Effector CD4-positive, alpha-beta T cell (primary cell): ENCODE measurements at places on chromosomes 12 and 14.
A peak's percentile ranks its signal among the peaks of the same experiment; 100 is the strongest.

DNA sequence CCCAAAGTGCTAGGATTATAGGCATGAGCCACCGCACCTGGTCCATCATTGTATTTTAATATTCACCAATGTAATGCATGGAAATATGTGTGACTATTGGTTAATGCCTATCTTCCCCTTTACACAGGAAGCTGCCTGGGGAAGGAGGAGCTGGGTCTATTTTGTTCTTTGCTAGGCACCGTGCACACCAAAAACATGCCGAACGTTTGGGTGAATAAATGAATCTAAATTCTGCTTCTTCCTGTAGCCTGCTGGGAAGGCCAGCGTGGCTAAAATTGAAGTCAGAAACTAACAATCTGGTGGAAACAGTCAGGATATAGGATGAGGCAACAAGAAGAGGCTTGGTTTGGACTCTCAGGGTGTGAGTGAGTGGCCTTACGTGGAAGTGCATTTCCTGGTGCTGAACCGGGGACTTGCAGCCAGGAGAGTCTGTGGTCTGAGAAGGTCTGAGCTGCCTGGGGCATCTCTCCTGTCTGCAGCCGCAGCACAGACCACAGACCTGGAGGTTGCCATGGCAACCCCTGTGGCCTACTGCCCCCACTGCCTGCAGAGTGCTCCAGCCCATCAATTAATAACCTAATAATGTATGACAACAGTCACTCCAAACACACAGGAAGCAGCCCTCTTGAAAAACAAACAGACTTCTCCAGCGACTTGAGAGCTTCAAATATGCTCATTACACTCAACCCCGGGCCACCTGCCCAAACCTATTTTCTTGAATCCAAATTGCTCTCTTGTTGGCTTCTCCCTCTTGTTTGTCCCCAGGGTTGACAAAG, 5.5 kb upstream of the GPR68 start:
- peak; percentile 47 for DNase-seq

- DNase-seq = no peak
These were observed 53.4 kb upstream of the PTHLH start for GRCh38 chr12:28025821-28026505.

- no peak for DNase-seq
These were observed 87.6 kb downstream of the SEC23A start for GRCh38 chr14:39015360-39015961.

DNA sequence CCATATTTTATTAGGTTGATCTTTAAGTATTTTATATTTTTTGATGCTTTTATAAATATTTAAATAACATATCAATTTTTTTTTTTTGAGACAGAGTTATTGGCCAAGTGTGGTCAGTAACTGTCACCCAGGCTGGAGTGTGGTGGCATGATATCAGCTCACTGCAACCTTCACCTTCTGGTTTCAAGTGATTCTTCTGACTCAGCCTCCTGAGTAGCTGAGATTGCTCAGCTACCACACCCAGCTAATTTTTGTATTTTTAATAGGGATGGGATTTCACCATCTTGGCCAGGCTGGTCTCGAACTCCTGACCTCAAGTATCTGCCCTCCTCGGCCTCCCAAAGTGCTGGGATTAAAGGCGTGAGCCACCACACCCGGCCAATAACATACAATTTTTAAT, 71.1 kb downstream of the FUT8 start:
- DNase-seq = no peak

DNA sequence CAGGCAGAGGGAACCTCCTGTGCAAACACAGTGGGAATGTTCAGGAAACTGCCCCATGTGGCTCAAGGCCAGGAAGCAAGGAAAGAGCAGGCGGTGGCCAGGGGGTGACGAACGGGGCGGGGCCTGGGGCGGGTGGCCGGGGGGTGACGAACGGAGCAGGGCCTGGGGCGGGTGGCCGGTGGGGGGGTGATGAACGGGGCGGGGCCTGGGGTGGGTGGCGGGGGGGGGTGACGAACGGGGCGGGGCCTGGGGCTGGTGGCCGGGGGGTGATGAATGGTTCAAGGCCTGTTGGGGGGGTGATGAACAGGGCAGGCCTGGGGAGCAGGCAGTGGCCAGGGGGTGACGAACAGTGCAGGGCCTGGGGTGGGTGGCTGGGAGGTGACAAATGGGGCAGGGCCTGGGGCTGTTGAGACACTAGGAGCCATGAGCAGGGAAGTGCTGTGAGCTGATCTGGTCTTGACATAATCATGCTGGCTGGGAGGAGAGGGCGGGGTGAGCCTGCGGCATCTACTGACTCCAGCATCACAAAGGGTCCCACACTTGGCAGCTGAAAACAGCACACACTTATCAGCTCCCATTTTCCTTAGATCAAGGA, 62.7 kb upstream of the FBRSL1 start:
- DNase-seq = no peak

- no peak for DNase-seq
These were observed 524.5 kb downstream of the GALC start for GRCh38 chr14:87468531-87468930.

DNA sequence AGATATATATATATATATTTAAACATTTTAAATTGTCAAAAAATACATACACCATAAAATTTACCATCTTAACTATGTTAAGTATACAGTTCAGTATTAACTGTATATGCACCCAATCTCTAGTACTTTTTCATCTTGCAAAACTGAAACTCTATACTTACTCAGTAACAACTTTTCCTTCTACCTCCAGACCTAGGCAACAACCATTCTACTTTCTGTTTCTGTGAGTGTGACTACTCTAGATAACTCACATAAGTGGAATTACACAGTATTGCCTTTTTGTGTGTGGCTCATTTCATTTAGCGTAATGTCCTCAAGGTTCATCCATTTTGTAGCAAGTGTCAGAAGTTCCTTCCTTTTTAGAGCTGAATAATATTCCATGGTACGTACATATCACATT, 8.2 kb downstream of the FAM234B start:
- DNase-seq = no peak

DNA sequence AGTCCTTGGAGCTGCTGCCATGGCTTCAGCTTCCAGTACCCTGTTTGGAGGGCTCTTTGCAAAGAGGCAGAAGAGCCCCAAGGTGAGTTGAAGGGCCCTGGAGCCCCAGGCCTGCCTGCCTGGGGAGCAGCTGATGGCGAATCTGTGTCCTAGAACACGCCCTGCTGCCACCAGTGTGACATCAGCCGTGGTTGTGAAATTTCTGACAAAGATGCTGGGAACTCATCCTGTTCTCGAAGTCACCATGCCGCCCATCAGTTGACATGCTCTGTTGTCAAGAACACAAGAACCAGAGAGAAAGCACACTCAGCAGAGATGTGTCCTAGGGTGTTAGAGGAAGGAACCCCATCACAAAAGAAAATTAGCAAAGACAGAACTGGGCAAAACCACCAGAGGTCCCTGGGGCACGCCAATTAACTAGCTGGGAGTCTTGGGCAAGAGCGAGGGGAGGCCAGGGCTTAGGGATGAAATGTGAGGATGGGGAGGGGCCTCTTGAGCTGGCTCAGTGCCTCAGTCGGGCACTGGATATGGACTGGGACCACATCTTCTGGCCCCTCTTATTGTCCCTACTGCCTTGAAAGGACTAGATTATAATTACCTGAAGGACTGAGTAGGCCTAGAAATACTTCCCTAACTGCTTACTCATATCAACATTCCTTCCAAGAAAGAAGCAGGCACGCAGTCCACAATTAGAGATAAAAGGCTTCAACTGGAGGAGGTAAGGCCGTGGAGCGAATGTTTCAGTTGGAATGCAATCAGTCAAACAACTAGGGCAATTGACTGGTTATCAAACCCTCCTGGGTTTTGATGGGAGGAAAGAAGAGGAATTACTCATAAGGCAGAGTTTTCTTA, 163.1 kb downstream of the CACNA1C start:
- no peak for DNase-seq

DNA sequence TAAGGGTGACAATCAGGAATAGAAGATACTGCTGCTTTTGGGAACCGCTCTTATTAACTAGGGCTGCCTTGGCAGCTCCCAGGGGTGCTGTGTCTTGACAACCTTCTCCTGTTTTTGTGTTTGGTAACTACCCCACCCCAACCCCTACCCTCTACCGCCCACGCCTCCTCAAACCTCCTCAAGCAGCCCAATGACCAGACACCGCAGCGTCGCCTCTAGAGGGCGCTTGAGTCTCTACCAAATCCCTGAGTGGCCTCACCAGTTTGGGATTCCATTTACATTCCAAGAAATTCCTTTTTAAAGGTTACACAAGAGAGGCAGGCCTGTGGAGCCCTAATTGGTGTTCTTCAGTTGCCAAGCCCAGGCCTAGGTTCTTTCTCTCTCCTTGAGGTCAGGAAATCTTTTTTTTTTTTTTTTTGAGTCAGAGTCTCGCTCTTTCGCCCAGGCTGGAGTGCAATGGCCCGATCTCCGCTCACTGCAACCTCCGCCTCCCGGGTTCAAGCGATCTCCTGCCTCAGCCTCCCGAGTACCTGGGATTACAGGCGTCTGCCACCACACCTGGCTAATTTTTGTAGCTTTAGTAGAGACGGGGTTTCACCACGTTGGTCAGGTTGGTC, 72.4 kb upstream of the USP44 start:
- DNase-seq = no peak

DNA sequence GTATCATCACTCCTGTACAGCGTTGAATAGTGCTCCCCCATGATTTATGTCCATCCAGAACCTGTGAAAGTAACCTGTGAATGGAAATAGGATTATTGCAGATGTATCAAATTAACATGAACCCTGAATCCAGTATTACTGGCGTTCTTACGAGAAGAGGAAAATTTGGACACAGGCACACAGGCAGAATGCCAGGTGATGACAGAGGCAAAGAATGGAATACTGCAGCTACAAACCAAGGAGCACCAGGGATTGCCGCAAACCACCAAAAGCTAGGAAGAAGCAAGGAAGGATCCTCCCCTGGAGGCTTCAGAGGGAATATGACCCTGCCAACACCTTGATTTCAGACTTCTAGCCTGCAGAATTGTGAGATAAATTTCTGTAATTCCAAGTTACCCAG, 113.5 kb upstream of the EGLN3 start:
- no peak for DNase-seq

GRCh38 chr12:61414470-61414869, 845.7 kb upstream of the USP15 start:
- DNase-seq = no peak

DNA sequence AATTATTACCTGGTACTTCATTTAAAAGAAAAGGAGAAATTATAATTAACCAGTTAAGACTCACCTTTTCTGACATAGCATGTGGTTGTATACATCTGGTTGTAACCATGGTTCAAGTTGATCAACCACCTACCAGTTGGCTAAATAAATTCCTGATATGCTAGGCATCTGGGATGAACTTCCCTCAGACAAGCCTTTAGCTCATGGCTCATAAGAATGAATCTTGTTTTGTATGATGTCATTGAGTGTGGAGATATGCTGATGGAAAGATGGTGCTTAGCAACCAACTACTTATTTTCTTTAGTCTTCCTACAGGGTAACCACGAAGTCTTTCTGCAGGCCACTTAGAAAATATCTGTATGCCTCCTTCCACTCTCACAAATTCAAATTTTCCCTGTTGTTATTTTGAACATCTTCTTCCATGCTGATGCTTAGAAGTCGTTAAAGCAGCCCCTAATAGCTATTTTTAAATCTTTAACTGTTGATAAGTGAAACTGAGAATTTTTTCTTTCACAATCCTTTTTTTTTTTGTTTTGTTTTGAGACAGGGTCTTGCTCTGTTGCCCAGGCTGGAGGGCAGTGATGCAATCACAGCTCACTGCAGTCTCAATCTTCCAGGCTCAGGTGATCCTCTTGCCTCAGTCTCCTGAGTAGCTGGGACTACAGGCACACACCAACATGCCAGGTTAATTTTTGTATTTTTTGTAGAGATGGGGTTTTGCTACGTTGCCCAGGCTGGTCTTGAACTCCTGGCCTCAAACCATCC, 51.9 kb upstream of the PTHLH start:
- DNase-seq = no peak

- DNase-seq = no peak
These were observed 2.5 kb upstream of the SALL2 start for GRCh38 chr14:21528381-21529348.
